ENCODE measurements at places on chromosomes 12 and 14.
A peak's percentile ranks its signal among the peaks of the same experiment; 100 is the strongest.

- no peak for ATAC-seq
Observed at GRCh38 chr14:57692671-57693070, 173.2 kb downstream of the SLC35F4 start.

DNA sequence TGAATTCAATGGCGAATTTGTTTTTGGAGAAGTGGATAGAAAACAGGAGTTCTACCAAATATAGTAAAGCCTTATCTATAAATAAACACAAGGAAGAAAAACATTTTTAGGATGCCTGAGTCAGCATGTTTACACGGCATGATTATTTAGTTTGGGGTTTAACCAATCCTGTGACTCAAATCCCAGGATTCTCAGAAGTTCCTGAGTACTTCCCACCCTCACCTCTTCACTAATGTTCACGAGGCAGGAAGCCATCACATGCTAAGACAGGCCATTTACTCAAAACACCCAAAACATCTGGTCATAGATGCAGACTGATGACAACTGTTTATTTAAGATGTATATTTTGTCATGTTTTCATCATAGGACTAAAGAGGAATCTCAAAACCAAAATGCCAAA is 3.4 kb upstream of the GLRX5 start:
- no peak for ATAC-seq

DNA sequence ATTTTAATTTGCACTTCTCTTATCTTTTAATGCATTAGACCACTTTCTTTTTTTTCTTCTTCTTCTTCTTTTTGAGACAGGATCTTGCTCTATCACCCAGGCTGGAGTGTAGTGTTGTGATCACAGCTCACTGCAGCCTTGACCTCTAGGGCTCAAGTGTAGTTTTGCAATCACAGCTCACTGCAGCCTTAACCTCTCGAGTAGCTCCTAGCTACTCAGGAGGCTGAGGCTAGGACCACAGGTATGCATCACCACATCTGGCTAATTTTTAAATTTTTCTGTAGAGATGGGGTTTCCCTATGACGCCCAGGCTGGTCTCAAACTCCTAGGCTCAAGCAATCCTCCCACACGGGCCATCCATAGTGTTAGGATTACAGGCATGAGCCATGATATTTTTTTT is 12.7 kb downstream of the TMED8 start:
- ATAC-seq = no peak

DNA sequence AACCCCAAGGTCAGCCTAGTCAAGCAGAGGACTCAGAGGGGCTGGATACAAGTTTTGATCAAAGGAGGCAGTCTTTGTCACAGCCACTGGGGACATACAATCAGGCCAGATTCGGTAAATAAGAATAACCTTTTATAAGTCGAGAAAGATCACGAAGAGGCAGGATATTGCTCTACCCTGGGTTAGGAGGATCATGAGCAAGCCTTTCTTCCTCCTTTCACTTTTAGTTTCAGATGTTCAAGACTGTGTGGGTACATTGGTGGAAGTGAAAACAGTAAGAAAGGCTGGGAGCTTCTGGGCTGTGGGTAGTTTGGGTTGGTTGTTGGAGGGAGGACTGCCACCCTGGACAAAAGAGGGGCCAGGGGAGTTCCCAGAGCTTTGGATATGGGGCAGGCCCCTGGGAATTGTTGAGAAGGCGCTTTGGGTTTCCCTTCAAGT is 127.7 kb downstream of the SNAPC1 start:
- peak; percentile 97 for ATAC-seq

DNA sequence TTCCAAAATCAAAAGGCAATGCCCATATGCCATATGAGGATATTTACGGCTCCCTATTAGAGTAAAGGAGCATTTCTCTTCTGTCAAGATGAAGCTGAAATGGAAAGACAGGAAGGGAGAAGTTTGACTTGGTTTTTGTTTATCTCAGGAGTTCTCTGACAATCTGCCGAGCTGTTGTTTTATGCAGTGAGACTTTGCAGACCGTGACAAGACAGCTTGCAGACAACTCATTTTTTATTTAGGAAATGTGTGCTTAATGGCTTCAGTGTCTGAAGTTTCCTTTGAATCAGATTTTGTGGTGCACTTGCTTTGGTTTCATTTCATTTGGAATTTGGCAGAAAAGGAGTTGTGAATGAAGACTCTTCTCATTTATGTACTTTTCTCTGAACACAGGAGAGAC is 145.4 kb downstream of the C12orf50 start:
- ATAC-seq = no peak

- no peak for ATAC-seq
Observed at GRCh38 chr12:78226763-78227162, 396.1 kb downstream of the NAV3 start.

DNA sequence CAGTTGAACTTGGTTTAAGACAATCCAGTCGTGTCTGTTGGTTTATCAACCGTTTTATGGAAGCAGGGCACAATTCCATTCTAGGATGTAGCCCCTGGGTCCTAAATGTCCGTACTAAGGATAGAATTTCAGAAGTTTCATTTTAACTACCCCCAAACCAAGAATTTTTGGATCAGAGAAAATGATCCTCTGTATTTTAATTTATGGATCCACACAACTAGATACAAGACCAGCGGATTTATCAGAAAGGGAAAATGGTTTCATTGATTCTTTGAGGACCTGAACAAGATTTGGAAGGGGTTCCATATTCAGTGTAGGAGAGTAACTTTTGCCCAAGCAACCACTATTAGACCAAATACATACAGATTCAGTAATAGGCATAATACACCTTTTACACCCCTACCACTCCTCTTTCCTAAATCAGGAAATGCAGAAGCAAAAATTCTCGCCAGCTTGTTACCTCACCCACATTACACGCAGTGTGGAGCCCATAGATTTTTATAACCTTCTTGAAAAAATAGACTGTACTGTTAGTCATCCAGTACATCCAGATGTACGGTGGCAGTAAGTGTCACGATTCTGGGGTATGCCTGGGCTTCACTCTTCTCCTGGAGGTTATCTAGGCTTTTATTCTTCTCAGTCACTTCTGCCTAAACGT is 1.4 kb upstream of the FBXL14 start:
- ATAC-seq = no peak

- no peak for ATAC-seq
Observed at GRCh38 chr12:85507456-85507855, 227.4 kb downstream of the ALX1 start.

DNA sequence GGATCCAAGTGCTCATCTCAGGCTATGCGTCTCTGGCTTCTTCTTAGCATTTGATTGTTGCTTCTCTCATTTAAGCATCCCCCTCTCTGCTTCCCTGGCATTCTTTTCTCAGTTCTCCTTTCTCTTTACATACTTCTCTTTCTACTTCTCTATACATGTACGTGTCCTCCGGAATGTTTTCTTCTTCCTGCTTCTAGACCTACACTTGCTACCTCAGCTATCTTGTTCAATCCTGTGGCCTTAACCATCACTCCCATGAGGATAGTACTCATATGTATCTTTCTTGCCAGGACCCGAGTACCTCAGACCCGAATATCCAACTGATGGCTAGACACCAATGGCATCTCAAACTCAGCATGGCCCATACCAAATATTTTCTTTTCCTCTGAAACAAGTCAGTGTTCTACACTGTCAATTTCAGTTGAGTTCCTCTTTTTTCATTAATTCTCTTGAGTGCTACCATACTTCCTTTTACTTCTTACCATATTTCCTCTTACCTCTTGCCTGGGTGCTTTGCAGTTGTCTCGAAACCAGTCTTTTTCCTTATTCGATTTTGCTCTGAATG is 115.1 kb upstream of the SLC38A2 start:
- ATAC-seq = no peak

DNA sequence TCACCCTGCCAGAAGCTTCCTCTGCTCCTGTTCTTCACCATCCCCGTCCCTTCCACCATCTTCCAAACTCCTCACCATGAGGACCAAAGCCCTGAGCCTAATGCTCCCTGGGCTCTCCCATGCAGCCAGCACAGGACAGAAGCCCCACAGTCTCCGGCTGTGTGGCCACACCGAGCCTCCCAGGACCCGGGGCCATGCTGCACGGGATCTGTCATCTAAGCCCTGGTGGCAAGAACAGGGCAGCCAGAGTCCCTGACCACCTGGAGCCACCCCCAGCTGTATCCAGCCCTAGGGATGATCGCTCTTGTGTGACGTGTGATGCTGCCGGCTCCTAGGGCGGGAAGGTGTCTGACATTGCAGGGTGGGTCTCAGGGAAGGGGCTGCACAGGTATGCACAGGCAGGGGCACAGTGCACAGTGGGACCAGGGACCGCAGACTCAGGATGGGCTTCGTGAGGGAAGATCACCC is 8.1 kb downstream of the TMEM179 start:
- no peak for ATAC-seq

DNA sequence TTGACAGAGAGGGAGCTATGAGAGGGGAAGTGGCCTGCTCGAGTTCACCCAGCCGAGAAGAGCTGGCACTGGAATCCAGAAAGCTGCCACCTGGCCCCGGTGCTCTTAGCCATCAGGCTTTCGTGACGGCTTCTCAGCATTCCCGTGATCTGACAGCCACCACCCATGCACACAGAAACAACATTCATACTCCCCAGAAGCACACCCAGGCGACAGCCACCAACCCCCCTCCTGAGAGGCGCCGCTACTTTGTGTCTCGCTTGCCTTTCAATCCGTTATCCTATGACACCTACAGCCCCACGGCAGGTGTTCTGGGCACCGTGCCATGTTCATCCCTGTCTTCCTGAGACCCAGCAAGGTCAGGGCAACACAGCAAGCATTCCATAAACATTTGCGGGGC is 31.4 kb downstream of the PSMC1 start:
- ATAC-seq = no peak

- no peak for ATAC-seq
Observed at GRCh38 chr12:70443062-70443673, 77.1 kb downstream of the KCNMB4 start.

- no peak for ATAC-seq
Observed at GRCh38 chr12:75783093-75783877, 248.3 kb downstream of the PHLDA1 start.

GRCh38 chr14:104350463-104351185 is 212.2 kb downstream of the KIF26A start:
- ATAC-seq = no peak

DNA sequence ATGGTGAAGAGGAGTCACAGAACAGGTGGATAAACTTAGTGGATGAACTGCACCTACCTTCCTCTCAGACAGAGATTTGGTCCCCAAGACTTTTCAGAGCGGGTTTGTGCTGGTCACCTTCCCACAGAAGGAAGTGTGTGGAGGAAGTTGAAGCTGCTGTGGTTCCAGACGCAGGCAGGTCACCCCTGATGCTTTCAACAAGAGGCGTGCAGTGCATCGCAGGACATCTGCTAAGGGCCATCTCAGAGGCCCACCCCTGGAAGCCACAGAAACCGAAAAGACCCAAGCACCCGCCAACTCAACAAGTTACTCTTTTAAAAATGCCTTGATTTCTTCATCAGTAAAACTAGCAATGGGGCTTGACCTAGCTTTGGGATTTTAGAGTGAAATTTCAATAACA is 1.0 kb upstream of the GPX2 start:
- ATAC-seq = no peak

GRCh38 chr12:75754698-75755097 is 243.3 kb upstream of the KRR1 start:
- ATAC-seq = no peak

DNA sequence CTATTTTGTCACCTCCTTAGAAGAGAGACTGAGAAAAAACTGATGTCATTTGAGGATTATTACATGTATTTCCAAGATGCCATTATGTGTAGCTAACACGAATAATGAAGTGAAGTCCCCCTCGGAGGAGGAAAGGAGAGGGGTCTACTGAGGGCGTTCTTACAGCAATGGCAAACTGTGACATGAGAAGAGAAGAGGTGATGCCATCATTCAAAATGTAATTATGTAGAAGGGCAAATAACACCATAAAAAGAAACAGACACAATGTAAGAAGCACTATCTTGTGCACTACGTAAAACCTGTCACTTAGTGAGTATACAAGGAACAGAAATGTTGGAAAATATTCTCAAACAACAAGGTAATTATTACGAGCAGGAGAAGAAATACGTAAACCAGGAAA is 126.5 kb downstream of the NELL2 start:
- no peak for ATAC-seq

GRCh38 chr12:117076410-117077372 is 22.5 kb downstream of the TESC start:
- no peak for ATAC-seq

DNA sequence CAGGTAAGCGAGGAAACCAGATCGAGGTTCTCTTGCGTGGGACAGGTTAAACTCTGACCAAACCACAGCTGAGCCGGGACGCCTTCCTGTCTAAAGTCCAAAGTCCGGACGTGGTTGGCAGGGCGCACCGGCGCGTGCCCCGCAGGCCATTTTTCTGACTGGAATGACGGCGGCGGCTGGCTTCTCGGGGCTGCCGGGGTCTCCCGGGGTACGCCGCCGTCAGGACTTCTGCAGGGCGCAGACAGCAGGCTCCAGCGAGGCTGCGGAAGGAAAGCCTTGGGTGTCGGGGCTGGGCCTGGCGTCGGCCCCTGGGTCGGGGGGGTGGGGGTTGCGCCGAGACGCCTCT is 32.8 kb downstream of the MIA2 start:
- ATAC-seq = peak; percentile 4

DNA sequence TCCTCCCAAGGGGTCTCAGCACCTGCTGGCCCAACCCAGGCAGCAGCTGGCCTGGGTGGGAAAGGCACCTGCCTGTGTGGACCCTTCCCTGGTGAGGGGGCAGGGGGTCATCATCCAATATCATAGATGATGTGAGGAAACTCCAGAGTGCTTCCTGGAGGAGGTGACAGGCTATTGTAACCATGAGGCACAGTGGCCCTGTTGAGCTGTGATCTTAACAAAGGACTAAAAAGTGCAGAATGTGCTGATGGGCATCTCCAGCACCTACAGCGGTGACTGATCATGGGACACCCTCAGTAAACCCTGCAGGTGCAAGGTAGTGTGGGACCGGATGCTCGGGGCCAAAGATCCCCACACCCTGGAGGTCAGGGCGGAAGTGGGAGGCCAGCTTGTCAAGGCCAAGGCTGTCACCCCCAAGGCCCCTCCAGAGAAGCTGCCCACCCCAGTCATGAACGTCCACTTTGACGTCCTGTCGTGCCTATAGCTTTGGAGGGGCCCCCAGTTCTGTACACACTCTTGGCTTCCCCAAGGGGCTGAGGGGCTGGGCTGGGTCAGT is 7.5 kb downstream of the MMP17 start:
- no peak for ATAC-seq

DNA sequence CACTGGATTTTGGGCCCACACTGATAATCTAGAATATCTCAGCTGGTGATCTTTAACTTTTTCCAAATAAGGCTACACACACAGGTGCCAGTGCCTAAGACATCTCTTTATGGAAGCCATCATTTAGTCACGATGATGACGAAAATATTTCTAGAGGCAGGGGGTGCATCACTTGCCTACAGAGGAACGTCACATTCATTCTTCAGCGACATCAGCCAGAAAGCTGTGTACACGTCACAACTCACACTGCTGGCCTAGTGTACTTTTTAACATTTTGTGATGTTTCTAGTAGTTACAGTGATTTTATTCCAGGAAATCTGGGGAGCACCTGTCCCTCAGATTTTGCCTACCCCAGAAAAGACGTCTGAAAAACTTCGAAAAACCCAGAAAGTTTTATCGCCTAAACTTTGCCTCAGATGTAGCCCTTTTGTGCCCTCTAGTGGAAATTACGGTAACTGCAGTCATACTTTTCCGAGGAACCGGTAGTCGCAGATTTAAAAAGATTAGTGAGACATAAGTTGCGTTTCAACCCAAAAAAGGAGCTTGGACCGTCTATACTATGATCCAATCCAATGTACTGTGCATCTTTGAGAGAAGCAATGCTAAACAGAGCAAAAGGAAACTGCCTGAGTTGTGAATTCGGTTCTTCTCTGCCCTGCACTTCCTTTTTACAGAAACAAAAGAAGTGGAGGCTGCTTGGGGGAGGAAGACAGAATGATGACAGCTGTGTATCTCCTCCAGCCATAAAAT is 64.3 kb upstream of the STON2 start:
- ATAC-seq = peak; percentile 49
